ENCODE measurements at places on chromosomes 16 and 17.

DNA sequence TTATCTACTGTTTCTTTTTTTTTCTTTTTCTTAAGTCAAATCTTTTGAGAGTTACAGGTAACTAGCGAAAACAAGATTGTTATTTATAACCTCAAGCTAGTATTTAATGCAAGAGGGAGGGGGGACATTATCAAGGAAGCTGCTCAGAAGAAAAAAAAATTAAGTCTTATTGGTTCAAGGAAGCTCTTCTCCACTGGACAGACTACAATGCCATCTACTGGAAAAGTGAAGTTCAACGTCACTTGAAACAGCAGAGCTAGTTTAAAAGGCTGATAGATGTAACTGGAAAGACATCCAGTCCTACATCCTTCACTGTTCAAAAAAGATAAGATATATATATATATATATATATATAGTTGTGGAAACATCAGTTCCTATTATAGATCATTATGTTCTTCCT is 418.0 kb upstream of the PSMD7 start:
- no peak for DNase-seq

- no peak for DNase-seq
These were observed 203.7 kb upstream of the COX10 start for GRCh38 chr17:13865650-13866049.

DNA sequence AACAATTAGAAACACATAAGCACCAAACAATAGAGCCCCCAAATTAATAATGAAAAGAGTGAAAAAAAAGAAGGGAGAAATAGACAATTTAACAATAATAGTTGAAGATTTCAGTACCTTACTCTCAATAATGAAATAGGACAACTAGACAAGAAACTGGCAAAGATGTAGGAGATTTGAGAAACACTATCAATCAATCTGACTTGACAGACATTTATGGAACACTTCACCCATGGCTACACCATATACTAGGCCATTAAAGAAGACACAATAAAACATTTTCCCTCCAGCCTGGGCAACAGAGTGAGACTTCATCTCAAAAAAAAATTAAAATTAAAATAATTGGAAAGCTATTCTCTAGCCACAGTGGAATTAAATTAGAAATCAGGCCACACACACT is 5.0 kb upstream of the DUS1L start:
- DNase-seq, result no peak

DNA sequence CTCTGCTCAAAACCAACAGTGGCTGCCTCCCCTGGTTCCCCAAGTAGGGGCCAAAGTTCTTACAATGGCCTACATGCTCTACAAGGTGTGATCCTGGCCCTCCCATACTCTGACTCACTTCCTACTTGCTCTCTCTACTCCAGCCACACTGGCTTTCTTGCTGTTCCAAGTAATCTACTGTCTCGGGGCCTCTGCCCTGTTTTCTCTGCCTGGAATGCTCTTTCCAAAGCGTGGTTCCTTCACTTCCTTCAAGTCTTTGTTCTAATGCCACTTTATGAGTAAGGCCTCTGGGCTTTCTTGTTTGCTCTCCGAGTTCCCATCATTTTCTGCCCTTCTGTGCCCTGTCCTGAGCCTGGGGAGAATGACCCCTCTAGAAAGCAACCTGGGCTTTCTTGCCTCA is 4.1 kb upstream of the CDH3 start:
- no peak for DNase-seq

- no peak for DNase-seq
These were observed 27.5 kb downstream of the PIMREG start for GRCh38 chr17:6471531-6472465.

DNA sequence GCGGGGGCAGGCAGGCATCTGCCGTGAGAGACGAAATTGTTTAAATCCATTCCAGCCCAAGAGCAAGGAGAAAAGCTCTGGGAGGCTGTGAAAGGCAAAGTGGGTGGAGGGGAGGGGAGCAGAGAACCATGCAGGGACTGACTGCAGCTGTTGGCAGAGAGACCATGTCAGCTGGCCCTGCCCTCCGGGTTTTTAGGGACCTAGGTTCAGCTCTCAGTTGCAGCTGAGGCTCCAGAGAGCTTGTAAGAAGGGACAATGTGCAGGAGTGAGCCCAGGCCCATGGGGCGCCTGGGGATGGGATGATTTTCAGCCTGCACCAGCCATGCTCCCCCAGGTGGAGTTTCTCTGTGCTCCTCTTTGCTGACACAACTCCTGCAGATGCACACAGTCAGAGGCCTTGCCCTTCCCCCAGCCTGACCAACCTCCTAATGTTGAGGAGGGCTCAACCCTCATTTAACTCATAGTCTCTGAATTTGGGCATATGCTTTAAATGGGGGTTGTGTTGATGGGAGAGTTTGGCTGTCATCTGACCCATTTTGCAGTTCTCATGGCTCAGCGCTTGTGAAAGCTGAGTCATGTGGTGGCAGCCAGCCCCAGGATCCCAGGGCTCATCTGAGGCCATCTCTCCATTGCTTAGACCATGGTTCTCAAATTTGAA is 70.9 kb downstream of the PLXDC1 start:
- no peak for DNase-seq

DNA sequence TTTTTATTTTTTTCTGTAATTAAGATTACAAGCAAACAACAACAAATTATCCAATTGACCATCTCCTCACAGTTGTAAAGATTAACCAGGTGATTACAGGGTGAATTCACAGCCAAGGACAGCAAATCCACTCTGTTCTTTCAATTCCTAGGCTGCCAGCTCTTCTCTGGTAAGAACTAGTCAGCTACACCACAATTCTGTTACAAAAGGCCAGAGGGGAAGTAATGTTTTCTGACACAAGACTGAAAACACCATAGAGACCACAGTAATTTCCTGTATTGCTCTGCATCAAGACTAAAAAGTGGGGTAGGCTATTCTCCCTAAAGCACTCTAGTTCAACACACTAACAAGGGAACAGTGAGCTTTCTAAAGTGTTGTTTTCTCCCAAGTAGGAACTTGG is 10.6 kb downstream of the CA10 start:
- no peak for DNase-seq

DNA sequence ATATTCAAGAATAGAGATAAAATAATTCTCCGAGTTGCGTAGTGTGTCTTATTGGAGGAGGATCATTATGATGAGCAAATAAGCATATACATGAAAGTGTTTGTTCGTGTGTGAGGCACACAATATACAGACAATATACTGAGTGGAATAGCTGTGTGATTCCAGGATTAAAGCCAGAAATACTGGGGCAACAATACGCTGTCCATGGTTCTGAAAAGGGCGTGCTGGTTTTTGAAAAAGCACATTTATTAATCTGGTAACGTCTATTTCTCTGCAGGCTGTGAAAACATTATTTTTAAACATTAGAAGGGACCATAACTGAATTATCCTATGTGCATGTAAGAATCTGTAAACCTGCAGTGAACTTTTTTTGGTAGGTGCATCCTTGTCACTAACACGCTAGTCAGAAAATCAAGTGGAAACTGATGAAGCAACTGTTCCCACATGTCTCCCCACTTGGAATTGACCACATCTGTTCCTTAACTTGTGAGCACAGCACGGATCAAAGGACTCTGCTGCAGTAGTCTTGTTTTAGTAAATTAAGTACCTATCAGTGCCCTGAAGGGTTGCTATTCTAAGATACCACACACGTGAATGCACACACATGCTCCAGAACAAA is 346.0 kb downstream of the GRIN2A start:
- no peak for DNase-seq

DNA sequence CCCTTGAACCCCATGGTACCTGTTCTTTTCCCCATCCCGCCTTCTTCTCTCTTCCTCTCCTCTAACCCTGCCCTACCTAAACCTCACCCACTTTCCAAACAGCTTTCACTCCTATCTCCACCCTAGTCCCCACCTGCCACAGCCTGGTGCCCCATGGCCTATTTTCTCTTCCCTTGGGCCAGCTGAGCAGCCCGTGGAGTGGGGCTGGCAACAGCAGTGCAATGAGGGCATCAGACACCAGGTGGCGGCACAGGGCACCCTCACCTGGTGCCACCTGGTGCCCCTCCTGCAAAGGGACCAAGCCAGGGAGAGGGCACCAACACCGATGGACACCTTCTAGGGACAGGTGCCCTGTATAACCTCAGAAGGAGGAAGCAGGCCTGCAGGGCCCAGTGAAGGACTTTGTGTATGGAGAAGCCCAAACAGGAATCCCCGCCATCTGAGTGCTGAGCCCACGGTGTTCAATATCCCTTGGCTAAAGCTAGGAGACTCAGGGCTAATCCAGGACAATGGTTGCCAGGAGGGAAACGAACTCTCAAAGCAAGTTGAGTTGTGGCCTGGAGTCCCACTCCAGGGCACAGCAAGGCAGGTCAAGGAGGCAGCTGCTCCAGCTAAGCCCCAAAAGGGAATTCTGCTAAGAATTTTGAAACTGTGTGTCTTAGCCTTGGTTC is 4.0 kb upstream of the ABCC3 start:
- peak; percentile 10 for DNase-seq

DNA sequence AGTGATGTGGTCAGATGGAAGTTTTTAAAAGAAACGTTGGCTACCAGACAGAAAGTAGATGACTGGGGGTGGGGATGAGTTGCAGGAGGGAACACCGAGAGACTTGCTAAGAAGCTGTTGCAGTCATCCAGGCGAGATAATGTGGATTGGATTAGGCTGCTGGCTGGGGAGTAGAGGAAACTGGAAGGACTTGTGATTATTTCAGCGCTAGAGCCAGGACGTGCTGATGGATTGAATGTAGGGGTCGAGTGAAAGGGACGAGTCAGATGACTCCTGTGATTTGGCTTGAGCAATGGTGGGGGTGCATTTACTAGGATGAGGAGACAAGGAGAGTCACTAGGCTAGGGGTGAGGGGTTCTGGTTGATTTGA is 88.5 kb downstream of the CLEC16A start:
- no peak for DNase-seq

- no peak for DNase-seq
These were observed 4.5 kb downstream of the MFSD6L start for GRCh38 chr17:8794636-8795035.

DNA sequence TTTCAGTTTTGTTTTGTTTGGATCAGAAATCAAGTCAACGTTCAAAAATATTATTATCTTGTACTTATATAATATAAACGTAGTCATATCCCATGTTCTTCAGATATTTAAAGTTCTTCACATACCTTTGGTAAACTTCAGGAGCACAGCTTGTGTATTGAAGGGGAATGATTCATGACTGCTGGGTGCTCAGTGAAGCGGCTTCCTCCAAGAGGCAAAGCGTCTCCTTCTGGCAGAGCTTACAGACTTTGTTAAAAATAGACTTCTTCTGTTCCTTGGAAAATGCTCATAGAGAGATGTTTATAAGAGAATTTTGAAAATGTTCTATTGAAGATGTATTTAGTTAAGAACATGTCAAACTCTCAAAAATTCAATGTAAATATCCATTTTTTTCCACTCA is 155.6 kb upstream of the CNTNAP4 start:
- DNase-seq, result no peak

GRCh38 chr16:68724797-68725196 is 12.3 kb upstream of the CDH1 start:
- no peak for DNase-seq
